ENCODE measurements at places on chromosomes 4 and X. TPM values are rescaled to one million over a fixed set of nuclear protein-coding genes. Genes with fewer than 3 reads are reported as not detected.

The MGARP gene
- not detected for total RNA-seq

The HSFX3 gene
- total RNA-seq: not detected

The HSFX2 gene
- not detected for total RNA-seq

The S100P gene
- total RNA-seq: 176 TPM

The TSPAN7 gene
- 0.28 TPM for total RNA-seq

The TMEM154 gene
- total RNA-seq: 50.0 TPM

The ENPP6 gene
- 3.6 TPM for total RNA-seq

The EREG gene
- not detected for total RNA-seq

The CFAP299 gene
- not detected for total RNA-seq

The HERC5 gene
- 92.5 TPM for total RNA-seq

The CENPVL2 gene
- total RNA-seq: not detected

The P2RY10 gene
- 86.8 TPM for total RNA-seq

The MAGEE1 gene
- total RNA-seq: 3.1 TPM

The RPS6KA6 gene
- total RNA-seq: 0.05 TPM

The MAGEA10 gene
- not detected for total RNA-seq

The STARD8 gene
- 3.7 TPM for total RNA-seq

The COL25A1 gene
- total RNA-seq: not detected

The TENT5D gene
- not detected for total RNA-seq

The CLDN22 gene
- total RNA-seq: not detected

The AKAP14 gene
- not detected for total RNA-seq

The HEPH gene
- not detected for total RNA-seq

The LPAR4 gene
- total RNA-seq: 0.08 TPM

The ETDB gene
- total RNA-seq: not detected

The ADGRA3 gene
- 0.50 TPM for total RNA-seq

The TCP11X2 gene
- not detected for total RNA-seq

The FHDC1 gene
- 0.05 TPM for total RNA-seq

The SLC2A9 gene
- 0.55 TPM for total RNA-seq

The PAGE5 gene
- total RNA-seq: not detected

The SPON2 gene
- total RNA-seq: 22.8 TPM

The PDZD11 gene
- total RNA-seq: 36.3 TPM

The WAS gene
- total RNA-seq: 156 TPM

The HTRA3 gene
- total RNA-seq: not detected

The NBDY gene
- total RNA-seq: 32.7 TPM

The PRRG3 gene
- not detected for total RNA-seq

The DAPP1 gene
- 35.8 TPM for total RNA-seq

The TEX13A gene
- total RNA-seq: not detected

The CABS1 gene
- total RNA-seq: not detected

The LINC00632 gene
- 39.9 TPM for total RNA-seq

The MAGEA2 gene
- not detected for total RNA-seq

The NEXMIF gene
- 0.13 TPM for total RNA-seq

The PAGE2 gene
- not detected for total RNA-seq

The PITX2 gene
- 0.13 TPM for total RNA-seq

The GAGE12E gene
- total RNA-seq: not detected

The FAM241A gene
- 1.2 TPM for total RNA-seq

The MAGED4 gene
- total RNA-seq: 1.2 TPM

The BMP3 gene
- not detected for total RNA-seq

The IL3RA gene
- 35.4 TPM for total RNA-seq

The DCAF8L2 gene
- not detected for total RNA-seq

The ARMCX4 gene
- total RNA-seq: 2.5 TPM

The CITED1 gene
- total RNA-seq: not detected

The SYTL5 gene
- not detected for total RNA-seq

The RTL3 gene
- total RNA-seq: not detected

The ASMT gene
- 0.48 TPM for total RNA-seq

The ARMCX2 gene
- 2.1 TPM for total RNA-seq

The CXCL11 gene
- 0.28 TPM for total RNA-seq

The TMEM165 gene
- total RNA-seq: 68.2 TPM

The NOCT gene
- 4.5 TPM for total RNA-seq

The JAKMIP1 gene
- 44.4 TPM for total RNA-seq

The CSAG1 gene
- total RNA-seq: not detected

The GAGE1 gene
- not detected for total RNA-seq
